ENCODE measurements at places on chromosomes 2 and 18.

GRCh38 chr18:74303936-74304335, 11.7 kb upstream of the C18orf63 start:
- DNase-seq, result no peak

- no peak for DNase-seq
Observed at GRCh38 chr2:147374423-147374811, 470.4 kb upstream of the ACVR2A start.

- DNase-seq, result no peak
Observed at GRCh38 chr2:218782528-218782844, 539 bp downstream of the CYP27A1 start.

GRCh38 chr18:56579451-56579850, 58.9 kb downstream of the TXNL1 start:
- no peak for DNase-seq

DNA sequence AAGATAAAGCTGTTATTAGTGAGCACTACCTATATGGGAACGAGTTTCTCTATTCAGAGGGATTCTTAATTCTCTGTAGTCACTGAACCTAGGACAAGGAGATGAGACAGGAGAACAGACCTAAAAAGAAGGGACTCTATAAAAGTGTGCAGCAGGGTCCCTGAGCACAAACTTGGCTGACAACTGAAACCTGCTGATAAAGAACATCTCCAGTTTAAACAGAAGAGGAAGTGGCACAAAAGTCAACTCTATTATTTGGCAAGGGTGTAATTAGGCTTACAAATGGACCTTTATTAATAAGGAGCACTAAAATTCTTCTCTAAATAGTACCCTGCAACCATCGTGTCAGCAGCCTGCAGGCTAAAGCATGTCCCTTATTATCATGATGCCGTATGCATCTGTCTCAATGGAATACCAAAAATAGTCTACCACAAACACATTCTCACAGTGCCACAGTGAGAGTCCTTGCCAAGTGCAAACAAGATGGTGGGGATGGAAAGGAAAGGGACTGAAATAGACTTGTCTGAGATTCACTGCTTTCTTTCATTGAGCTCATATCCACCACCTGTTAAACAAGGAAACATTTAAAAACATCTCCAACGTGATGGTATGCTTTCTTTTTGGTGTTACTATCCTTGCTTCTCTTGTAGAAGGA, 260.2 kb downstream of the INSIG2 start:
- no peak for DNase-seq

- no peak for DNase-seq
Observed at GRCh38 chr18:34749721-34750120, 39.6 kb downstream of the DTNA start.

DNA sequence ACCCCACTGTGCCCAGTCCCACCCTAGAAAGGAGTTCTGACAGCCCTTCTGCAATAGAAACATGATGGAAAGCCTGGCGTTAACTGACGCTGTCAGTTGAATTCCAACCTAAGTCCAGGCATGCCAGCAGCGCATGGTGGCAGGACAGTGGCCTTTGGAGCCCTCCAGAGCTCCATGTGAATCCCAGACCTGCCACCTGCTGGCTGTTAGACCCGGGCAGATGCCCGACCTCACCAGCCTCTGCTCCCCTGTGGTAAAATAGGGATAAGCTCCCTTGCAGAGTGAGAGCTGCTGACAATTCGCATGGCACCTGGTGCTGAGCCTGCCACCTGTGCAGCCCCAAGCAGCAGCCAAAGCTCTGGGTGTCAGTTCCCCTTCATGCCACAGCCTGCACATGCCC, 138.6 kb downstream of the LOXHD1 start:
- peak; percentile 49 for DNase-seq

GRCh38 chr2:160917850-160918249, 242.4 kb upstream of the TANK start:
- DNase-seq, result no peak

- DNase-seq, result no peak
Observed at GRCh38 chr2:75003276-75003675, 44.8 kb downstream of the POLE4 start.

- DNase-seq, result no peak
Observed at GRCh38 chr2:20752293-20752692, 70.6 kb downstream of the LDAH start.

GRCh38 chr2:216574046-216574445, 59.2 kb upstream of the IGFBP2 start:
- no peak for DNase-seq

GRCh38 chr2:30255026-30255425, 23.7 kb downstream of the LBH start:
- no peak for DNase-seq

GRCh38 chr2:7773362-7774360, 856.4 kb downstream of the RNF144A start:
- no peak for DNase-seq

GRCh38 chr2:145769011-145769716, 1249.2 kb upstream of the ZEB2 start:
- DNase-seq, result no peak

GRCh38 chr2:74375838-74376237, 4.3 kb downstream of the DCTN1 start:
- no peak for DNase-seq

DNA sequence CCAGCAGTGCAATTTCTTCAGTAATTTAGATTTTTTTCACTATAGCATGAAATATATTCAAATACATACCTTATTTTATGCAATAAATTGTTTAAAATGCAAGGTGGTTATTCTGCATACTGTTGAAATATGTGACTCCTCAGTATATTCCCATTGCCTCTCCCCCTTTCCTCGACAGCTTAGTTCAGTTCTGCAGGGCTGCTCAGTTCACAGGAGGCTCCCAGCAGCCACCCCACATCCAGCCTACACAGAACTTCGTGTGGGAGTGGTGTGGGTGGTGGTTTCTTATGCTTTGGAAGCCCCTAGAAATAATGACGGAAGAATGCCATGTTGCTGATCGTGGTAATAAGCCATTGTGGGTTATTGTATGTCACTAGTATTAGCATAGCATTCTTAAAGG, 79.7 kb downstream of the FAM210A start:
- no peak for DNase-seq

GRCh38 chr18:47936952-47937351, 6.5 kb upstream of the SMAD2 start:
- DNase-seq, result no peak

DNA sequence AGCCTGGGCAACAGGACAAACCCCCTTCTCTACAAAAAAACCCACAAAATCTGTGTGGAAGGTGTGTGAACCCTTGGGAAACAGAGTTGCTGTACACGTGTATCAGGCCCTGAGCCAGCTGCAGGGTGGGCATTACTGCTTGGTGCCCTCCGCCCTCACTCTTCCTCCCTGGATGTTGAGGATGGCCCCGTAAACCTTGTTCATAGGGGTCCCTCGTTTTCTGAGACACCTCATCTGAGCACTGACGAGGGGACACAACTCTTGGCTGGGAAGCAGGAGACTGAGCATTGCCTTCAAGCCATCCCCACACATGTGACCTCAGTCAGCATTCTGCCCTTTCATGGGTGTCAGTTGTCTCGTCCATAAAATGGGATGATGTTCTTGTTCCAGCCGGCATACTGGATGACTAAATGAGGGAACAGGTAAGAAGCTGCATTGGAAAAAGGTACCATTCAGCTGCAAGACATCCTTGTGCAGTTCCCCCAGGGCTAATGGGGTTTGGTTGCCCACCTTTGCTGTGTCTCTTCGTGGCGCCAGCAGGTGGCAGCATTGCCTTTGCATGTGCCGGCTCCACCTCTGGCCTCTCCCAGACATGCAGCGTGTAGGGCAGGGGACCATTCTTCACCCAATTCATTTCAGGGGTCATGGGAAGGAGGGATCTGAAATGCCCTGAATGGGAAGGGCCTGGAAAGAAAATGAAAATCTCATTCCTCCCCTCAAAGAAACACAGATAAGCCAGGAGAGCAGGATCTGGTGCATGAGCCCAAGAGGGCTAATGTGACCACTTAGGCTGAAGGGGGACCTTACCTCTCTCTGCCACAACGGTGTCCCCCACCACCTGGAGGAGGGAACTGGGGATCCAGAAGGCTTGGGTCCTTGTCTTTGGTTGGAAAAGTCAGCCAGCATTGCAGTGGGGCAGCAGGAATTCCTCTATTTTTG, 36.4 kb upstream of the HAAO start:
- DNase-seq, result peak; percentile 79

DNA sequence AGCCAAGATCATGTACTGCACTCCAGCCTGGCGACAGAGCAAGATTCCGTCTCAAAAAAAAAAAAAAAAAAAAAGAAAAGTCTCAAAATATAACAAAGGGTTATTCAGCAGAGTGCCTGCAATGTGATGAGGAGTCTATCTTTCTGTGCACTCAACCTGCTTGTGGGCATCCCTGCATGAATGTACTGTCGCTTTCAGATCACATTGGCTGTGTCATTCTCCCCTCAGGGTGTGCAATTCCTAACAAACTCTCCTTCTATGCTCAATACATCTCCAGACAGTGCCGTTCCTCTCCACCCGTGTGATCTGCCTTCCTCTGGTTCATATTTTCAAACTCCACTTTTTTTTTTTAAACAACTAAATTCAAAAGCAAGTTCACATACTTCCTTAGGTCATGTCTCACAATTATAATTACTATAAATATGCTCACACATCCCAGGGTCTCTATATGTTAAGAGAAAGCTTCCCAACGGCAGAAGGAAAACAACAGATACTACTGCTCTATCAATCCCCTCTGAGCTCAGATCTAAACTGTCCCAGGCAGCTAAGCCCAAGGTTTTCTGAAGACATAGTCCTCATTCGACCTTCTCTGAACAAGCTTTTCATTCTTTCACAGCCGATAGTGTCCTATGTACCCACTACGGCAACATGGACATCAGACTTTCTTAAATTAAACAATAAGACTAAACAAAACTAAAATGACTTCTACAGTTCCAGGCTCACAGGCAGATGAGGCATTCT, 35.2 kb downstream of the PTMA start:
- no peak for DNase-seq

GRCh38 chr2:231168460-231169139, 29.8 kb upstream of the ARMC9 start:
- no peak for DNase-seq

- no peak for DNase-seq
Observed at GRCh38 chr2:44884677-44885076, 56.8 kb upstream of the SIX3 start.

GRCh38 chr18:12911025-12911928, 27.2 kb upstream of the PTPN2 start:
- DNase-seq, result no peak

DNA sequence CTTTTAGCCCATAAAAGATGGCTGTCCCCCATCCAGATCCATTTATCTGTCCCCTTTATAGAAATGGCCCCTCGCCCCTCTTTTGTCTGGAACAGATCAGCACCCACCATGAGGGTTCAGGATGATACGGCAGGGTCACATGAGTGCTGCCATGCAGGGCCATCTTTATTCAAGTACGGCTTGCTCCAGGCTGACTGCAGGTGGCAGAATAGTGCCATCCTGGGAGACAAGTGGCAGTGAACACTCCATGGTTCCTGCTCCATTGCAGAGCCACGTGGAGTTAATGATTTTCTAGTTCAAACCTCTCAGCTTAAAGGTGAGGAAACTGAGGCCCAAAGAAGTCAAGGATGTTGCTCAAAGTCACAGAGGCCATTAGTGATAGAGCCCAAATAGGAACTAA, 180.6 kb downstream of the CLIP4 start:
- DNase-seq, result peak; percentile 30

DNA sequence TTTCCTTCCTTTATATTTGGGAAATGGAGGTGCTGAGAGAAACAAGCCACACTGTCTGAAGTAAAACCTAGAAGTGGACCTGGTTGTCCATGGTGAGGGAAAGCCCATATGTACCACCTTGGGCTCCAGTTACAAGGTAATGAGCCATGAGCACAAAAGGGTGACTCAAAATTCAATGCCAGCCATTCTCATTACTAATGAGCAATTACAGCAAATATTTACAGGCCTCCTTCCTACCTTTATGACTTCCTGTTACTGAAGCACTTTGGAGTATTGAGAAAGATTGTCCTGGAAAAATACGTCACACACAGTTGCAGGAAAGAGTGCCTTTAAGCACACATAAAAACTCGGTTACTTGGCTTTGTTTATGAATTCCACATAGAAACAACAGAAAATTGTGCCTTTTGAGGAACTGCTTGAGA, 9.1 kb downstream of the EPAS1 start:
- no peak for DNase-seq

DNA sequence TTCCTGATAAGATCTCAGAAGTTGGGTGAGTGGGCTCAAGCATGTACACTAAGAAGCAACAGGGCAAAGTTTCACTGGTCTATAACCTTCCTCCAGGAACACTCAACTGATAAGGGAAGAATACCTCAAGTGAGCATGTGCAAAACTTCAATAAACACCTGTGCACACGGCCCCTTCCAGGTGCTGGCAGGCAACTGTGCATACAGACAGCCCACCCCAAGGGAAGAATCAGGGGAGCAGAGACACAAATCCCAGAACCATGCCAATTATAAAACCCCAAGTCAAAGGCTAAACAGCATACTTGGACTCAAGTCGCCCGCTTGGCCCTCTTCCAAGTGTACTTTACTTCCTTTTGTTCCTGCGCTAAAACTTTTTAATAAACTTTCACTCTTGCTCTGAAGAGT, 85.9 kb upstream of the RTN4 start:
- no peak for DNase-seq

DNA sequence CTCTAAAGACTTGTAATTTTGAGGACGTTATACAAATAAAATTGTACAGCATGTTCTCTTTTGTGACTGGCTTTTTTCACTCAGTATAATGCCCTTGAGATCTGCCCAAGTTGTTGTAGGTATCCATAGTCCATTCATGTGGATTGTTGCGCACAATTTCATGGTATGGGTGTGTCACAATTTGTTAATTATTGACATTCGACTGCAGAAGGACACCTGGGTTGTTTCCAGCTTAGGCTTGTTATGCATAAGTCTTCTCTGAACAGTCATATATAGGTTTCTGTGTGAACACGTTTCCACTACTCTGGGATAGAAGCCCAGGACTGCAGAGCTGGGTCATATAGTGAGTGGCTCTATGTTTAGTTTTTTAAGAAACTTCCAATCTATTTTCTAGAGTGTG, 800.8 kb upstream of the SALL3 start:
- no peak for DNase-seq

- no peak for DNase-seq
Observed at GRCh38 chr18:63890950-63891304, 3.4 kb downstream of the SERPINB2 start.

DNA sequence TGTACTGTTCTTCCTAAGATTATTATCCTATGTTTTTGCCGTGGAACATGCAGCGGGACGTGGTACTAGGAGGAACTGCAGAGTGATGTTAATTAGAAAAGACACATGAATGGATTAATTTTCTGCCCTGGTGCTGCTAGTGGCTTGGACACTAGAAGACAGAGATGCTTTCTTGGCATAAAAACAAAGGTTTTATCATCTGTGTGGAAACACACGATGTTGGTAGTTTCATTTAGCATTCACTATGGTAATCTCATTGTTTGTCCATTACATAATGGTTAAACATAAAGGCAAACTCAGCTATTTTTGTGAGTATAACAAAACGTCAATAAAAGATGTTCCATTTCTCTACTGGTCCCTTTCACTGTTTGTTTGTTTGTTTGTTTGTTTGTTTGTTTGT, 22.8 kb downstream of the COL6A3 start:
- no peak for DNase-seq

DNA sequence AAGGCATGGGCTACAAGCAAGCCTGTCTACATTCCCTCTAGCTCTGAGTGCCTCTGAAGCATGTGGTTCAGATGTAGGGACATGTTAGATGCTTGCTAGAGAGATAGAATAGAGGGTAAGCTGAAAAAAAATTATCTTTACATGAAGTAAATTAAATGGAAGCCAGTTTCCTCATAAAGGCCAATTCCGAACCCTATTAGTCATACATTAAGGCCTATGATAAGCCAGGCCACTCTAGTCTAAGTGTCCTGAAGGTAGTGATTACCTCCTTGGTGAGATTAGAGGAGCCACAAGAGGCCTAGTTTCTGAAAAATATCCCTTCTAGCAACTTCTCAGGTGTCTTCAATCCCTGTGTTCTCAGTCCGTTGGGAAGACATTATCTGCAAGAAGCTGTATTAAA, 72.4 kb upstream of the NPAS2 start:
- no peak for DNase-seq

All from 8988T (cell line).